Epithelial cell of prostate (primary cell): ENCODE measurements at places on chromosomes 11 and 22.

GRCh38 chr11:124078591-124078990, 36.7 kb upstream of the VWA5A start:
- no peak for DNase-seq

DNA sequence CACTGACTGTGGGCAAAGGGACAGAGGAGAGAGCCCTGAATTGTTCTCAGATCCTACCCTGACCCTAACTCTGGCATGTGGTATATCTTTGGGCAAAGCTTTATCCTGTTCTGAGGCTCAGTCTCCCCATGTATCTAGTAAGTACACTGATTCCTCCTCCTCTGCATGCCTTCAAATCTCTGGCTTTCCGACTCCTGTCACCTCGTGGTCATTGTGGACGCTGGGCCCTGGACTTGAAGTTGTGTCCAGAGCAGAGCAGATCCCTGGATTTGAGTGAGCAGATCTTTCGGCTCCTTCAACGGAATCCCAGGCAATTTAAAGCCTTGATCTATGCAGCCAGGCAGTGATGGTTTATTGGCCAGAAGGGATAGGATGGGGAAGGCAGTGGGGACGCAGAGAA, 3.0 kb downstream of the MOGAT2 start:
- no peak for DNase-seq

DNA sequence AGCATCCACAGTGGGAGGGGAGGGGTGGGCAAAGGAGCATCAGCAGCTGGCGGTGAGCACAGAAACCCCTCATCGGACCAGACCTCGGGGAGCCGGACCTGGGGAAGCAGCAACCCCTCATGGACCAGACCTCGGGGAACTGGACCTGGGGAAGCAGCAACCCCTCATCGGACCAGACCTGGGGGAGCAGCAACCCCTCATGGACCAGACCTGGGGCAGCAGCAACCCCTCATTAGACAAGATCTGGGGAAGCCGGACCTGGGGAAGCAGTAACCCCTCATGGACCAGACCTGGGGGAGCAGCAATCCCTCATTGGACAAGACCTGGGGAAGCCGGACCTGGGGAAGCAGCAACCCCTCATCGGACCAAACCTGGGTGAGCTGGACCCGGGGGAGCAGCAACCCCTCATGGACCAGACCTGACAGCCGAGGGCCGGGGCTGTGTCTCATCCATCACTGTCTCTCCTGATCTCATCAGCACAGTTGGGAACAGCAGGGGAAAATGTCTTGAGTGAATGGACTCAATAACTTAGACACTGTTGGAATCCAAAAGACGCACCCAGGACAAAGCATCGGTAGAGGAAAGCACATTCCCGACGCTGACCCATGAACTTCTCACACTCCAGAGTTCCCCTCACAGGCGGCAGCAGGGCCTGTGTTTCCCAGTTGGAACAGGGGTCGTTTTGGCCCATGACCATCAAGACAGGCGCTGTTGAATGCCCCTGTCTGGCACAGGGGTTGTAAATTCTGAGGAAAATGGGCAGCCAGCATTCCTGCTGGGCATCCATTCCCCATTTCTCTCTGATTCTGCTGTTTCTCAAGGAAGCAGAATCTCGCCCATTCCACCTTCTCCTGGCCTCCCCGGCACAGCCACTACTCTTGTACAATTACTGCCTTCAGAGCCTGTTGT, 1494.6 kb downstream of the TBC1D22A start:
- DNase-seq: no peak

DNA sequence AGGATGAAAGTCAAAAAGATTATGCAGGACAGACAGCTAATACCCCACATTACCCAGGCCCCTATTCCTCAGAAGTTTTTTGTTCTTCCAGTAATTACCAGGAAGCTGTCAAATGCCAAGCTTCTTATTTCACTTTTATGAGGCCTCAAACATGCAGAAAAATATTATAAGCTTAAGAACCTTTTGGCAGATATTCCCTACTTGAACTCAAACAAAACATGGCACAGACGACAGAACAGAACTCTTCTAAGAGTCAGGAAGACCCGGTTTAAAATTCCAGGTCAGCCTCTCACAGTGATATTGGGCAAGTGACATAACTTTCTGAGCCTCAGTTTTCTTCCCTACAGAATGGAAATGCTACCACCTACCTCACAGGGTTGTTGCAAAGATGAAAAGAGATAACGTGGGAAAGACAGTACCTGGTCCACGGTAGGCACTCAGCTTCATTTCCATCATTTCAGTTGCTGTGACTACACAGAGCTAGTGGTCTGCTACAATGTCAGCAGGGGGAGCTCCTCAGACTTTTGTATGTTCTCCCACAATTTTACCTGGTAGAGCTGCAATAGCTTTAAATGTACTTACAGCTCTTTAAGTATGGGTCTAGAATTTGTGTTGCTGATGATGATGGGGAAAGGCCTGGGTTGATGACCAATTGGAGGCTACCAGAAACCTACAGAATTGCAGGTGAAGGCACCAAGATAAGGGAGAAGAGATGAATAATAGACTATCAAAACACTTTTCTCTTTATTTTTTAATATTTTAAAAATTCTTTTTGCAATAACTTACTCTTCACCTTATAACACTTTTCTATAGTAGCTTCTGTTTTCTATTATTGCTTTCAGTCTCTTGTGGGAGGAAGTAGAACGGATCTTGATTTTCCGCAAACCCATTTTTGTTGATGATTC, 98.3 kb upstream of the CHRM4 start:
- no peak for DNase-seq

DNA sequence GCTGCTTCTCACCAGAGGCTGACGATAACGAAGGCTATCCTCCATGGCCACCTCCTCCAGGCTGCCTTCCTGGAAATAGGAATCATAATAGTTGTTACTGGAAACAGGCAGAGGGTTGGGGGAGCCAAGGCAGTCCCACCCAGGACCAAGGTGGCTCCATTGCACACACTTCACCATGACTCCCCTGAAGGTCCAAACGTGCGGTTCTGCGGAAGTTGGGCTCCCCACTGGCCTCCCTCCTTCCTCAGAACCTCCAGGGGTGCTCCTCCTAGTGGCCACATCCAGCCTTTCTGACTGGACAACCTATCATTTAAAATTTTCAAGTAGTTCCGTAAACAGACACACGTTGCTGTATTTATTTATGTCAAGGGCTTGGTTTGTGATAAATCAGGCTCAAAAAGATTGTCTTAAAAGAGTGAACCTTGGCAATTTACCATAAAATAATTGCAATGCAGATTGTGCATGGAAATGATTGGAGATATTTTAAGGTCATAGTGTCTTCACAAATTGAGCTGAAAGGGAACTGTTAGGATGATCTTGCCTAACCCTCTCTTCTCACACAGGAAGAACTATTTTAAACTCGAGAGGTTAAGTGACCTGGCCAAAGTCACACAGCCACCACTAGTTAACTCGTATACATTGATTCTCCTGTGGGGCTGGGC, 1.4 kb upstream of the TCN2 start:
- DNase-seq: no peak

DNA sequence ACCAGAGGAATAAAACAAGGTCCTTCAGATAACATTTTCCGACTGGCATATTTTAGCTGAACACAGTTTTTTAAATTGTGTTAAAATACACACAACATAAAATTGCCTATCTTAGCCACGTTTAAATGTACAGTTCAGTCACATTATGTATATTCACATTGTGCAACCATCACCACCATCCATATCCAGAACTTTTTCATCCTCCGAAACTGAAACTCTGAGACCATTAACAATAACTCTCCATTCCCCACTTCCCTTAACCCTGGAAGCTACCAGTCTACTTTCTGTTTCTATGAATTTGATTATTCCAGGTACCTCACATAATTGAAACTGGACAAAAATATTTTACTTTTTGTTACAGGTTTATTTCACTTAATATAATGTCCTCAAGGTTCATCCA, 213.3 kb downstream of the ETS1 start:
- DNase-seq: no peak

GRCh38 chr11:36467012-36467411, 43.1 kb downstream of the TRAF6 start:
- DNase-seq: no peak

DNA sequence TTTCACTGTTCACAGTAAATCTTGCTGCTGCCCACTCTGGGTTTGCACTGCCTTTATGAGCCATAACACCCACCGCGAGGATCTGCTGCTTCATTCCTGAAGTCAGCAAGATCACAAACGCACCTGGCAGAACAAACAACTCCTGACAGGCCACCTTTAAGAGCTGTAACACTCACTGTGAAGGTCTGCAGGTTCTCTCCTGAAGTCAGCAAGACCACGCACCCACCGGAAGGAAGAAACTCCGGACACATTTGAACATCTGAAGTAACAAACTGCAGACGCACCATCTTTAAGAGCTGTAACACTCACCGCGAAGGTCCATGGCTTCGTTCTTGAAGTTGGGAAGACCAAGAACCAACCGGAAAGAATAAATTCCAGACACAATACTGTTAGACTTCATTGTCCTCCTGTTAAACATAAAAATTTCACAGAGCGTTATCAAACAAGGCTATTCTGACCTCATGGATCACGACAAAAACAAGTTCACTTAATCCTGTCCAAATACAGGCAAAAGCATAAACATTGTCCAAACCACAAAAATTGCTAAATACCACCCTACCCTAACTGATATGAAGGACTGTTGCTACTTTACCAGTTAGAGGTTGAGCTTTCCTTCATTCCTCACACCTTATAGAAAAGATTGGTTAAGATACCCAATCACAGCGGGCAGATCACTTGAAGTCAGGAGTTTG, 3.0 kb upstream of the CCDC117 start:
- DNase-seq: no peak

GRCh38 chr11:107695446-107695845, 16.4 kb downstream of the SLN start:
- DNase-seq: no peak

- DNase-seq: no peak
These were observed 126.7 kb upstream of the MTMR2 start for GRCh38 chr11:96050435-96051182.

GRCh38 chr11:131615611-131616010, 245.2 kb downstream of the NTM start:
- no peak for DNase-seq

- DNase-seq: no peak
These were observed 1.4 kb downstream of the AIFM3 start for GRCh38 chr22:20968281-20968977.

DNA sequence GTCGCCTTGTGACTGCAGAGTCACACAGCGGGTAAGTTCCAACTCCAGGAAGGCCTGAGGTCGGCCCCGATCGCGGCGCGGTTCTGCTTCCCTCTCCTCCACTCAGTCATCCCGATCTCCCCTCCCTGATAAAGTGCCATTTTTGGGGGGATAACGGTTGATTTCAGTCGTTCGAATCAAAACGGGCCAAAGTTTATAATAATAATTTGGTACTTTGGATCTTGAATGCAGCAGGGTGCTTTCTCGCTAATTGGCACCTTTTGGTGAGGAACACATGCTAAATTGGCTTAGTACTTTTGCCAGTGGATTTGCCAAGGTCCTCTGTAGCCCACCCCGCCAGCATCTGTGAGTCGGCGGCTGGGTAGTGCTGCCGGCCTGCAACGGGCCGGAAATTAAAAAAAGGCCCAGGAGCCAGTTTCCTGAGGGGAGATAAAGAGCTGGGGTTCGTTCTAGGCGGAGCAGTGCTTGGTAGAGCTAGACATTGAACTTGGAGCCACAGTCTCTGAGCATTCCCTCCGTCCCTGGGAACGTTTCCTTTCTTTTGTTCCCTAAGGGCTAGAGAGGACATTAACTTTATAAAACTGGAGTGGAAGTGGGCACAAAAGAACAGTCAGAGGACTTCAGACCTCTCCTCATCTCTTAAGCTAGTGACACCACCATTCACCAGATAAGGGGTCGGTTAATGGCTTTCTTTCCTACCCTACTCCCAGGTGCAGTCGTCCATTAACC, 997 bp downstream of the UBE2L3 start:
- DNase-seq: no peak

GRCh38 chr11:74540270-74540669, 46.7 kb upstream of the LIPT2 start:
- no peak for DNase-seq
